Urinary bladder (tissue), 4 donors: ENCODE measurements at places on chromosomes 5 and 9. TPM values are rescaled to one million over a fixed set of nuclear protein-coding genes. Genes with fewer than 3 reads are reported as not detected.

NUTM2G gene
- not detected for polyA plus RNA-seq

PCDH12 gene
- polyA plus RNA-seq = 2.5 TPM

ADAM19 gene
- 26.4 TPM for polyA plus RNA-seq

SV2C gene
- polyA plus RNA-seq = 0.56 TPM

FPGS gene
- polyA plus RNA-seq = 57.7 TPM

PDE6A gene
- polyA plus RNA-seq = 0.01 TPM

C9orf50 gene
- 0.28 TPM for polyA plus RNA-seq

GLE1 gene
- 19.2 TPM for polyA plus RNA-seq

KCNV2 gene
- not detected for polyA plus RNA-seq

PALM2AKAP2 gene
- 1.3 TPM for polyA plus RNA-seq

CDC14B gene
- polyA plus RNA-seq = 11.7 TPM

DNA sequence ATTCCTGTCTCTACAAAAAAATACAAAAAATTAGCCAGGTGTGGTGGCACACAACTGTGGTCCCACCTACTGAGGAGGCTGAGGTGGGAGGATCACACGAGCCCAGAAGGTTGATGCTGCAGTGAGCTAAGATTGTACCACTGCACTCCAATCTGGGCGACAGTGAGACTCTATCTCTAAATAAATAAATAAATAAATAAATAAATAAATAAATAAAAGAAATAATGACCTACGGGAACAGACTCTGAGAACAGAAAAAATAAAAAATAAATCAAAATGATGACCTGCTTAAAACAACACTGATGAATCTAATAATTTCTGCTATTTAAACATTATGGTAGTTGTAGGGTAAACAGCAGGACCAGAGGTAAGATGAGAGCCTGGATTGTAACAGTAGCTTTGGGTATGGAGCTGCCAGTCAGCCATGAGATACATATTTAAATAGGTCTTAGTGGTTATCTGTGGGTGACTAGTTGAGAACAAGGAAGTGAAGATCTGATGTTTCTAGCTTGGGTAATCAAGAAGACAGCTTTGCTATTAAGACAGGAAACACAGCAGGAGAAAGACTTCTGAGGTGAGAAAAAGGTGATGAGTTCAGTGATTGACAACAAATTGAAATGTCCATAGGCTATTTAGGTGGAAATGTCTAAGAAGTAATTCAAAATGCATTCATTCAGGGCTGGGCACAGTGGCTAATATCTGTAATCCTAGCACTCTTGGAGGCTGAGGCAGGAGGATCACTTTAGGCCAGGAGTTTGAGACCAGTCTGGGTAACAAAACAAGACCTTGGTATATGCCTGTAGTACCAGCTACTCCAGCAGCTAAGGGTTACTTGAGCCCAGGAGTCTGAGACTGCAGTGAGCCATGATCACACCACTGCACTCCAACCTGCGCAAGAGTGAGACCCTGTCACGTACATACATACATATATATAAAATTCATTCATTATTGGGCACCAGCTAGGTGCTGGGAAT is 11.0 kb downstream of the RNF145 start:
- DNase-seq = no peak

DNA sequence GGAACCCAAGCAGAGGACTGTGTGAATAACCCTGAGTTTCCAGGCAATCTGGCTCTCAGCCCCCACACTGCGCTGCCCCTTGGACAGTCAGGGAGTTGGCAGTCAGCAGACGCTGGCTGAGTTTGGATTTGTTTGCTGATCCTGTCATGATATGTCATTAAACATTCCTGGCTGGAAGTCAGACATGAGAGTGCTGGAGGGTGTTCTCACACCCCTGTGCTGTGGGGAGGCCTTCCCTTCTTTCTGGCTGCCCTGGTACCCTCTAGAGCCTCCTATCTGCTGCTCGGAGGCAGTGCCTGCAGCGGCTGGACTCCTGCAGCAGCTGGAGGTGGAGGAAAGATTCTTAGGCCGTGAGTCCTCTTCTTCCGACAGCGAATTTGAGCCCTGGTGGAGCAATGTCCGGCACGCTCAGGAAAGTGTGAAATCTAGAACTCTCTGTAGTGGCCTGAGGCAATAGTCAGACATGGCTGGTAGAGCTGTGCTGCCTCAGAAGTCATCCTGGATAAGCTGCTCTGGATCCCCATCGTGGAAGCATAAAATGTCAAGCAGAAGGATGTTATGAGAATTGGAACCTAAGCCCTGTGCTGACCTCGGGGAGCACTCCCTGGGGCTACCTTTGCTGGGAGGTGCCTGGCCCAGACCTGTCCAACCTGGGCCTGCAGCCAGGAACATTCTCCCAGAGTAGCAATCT is 72.0 kb downstream of the PDE8B start:
- no peak for DNase-seq

DNA sequence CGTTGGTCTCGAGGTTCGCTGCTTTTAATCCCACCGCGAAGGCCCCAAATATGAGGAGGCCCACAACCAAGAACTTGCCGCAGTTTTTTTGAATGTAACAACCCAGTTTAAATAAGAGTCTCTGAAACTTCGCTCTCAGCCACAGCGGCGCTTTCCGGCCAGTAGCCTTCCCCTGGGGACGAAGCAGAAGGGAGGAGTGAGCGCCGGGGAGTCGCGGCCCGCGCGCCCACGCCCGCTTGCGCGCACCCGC is 10.4 kb downstream of the PTCH1 start:
- DNase-seq = no peak

DNA sequence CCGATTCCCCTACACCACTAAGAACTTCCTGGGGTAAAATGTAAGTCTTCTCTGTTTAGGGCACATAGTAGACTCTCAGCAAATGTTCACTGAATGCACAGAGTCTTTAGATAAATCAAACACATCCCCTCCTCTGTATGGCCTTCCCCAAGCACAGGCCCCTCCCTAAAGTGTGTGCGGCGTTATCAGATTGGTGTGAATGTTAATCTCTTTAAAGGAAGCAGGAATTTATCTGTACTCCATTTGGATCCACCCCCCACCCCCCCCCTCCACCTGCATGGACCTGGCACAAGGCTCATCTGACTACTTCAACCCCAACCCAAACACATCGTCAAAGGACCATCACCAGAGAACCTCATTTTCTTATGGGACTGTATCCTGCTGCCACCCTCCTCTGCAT is 6.3 kb downstream of the PCDH1 start:
- no peak for DNase-seq

DNA sequence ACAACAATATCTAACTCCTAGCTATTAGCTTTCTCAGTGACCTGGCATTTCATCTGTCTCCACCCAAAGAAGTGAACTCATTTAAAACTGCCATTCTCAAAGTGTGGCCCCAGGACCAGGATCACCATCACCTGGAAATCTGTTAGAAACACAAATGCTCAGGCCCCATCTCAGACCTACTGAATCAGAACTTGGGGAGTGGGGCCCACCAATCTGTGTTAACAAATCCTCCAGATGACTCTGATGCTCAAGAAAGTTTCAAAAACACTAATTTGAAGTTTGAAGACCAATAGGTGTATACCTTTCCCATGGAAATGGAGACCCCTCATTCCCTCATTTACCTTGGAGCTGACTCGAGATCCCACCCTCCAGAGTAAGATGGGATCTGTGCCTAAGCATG is 72.3 kb downstream of the PRELID2 start:
- no peak for DNase-seq

DNA sequence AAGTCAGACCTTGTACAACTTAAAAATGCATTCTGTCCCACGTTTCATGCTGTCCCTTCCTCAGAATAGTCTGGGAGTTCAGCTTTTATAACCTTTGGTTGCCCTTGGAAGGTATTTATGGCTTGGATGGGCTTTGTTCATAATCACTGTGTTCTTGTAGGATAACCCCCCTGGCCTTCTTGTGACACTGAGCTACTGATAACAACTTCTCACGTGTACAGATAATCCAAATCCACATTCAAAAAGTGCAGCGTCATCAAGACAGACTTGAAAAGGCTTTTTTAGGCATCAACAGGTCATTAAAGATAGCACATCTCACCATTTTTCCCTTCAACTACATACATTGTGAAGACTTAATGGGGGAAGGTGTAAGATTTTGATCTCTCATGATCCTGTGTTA is 42.0 kb downstream of the SLC1A3 start:
- DNase-seq = no peak

GRCh38 chr9:120735415-120736126 is 21.3 kb upstream of the MEGF9 start:
- DNase-seq = no peak

GRCh38 chr5:95925378-95925744 is 36.3 kb downstream of the ELL2 start:
- DNase-seq = no peak

GRCh38 chr5:30103052-30103451 is 1090.4 kb upstream of the CDH6 start:
- DNase-seq = no peak

DNA sequence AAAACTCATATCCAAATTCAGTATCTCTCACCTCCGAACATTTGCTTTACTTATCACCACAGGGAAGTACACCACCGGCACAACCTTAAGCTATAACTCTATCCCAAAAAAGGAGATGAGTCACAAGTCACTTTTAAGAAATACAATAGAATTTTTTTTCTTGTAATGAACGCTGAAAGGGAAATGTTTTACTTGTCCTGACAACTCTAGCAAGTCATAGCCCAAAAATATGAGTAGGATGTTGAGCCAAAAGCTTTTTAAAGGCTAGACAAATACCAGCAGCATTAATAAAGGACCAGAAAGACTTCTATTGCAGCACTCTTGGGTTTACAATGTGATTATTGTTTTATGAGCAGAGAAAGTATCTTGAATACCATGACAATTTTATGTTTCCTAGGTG is 147.3 kb upstream of the FST start:
- DNase-seq = no peak

DNA sequence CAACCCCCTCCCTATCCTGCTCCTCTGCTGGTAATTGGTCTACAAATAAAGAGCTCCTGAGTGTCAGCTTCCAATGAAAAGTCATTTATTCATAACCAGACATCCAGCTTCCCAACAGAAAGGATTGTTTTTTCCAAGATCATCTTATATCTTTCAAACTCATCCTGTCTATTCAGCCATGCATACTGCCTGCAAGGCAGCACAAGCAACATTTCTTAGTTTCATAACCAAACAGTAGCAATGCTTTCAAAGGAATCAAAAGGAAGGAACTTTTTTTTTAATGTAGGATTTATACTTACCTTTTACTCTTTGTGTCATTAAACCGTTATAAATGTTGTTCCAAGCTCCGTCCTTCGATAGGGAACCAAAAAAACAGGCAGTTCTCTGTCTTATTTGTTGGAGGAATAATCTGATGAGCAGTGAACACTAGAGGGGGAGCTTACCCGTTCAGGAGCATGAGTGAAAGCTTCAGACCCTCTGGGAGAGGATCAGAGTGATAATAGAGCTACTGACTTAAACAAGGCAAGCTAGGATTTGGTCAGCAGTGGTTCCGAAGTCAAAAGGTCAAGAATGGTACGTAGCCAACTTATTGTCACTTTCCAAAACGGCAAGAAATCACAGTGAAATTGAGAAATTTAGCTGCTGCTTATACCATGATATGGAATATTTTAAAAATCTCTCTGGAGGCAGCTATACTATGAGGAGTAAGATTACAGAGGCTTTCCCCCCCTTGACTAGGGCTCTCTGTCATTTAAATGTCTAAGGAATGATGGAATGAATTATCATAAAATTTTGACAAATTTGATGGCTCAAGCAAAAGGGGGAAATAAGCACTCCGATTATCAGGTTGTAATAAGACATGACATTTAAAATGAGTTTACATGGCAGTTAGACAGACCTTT is 892.9 kb downstream of the NR2F1-AS1 start:
- DNase-seq = peak; percentile 32

DNA sequence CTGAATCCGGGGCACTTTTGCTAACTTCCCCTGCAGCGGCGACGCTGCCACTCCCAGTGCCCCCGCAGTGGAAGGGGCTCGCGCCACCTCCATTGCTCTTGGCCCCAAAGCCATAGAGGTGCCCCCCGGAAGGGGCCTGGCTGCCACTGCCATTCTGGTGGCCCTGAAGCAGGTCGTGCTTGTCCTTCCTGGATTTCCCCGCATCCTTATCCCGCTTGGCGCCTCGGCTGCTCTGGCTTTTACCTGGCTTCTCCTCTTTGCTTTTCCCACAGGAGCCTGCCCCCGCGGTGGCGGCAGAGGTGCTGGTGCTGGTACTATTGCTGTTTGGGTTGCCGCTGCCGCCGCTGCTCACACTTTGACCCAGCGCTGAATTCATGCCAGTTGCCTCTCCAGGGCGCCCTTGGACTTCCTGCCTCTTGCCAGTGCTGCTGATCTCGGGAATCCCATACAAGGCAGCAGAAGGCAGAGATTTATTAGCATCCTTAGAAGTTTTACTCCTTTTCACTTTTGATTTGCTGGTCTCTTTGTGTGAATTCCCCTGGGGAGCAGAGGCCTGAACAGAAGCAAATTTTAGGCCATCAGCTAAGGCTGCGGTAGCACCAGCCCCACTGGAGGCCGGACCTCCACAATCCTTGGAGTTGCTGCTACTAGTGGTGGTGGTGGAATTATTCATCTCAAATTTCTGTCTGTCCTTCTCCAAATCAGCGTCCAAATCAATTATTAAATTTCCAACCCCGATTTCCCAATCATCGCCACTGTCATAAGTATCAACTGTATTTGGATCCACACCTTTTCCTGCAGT is 2.1 kb downstream of the ZNF608 start:
- DNase-seq = no peak

DNA sequence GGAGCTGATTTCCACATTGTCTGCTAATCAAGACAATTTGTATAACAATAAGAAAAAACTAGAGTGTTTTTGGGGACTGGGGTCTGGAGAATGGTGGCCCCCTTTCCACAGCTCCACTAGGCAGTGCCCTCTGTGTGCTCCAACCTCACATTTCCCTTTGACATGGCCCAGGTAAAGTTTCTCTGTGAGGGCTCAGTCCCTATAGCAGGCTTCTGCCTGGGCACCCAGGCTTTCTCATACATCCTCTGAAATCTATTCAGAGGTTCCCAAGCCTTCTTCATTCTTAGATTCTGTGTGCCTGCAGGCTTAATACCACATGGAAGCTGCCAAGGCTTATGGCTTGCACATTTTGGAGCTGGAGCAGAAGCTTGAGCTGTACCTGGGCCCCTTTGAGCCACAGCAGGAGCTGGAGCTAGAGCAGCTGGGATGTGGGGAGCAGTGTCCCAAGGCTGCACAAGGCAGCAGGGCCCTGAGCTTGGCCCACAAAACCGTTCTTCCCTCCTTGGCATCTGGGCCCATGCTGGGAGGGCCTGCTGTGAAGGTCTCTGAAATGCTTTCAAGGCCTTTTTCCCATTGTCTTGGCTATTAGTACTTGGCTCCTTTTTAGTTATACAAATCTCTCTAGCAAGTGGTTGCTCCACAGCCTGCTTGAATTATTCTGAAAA is 49.1 kb upstream of the VPS13A start:
- no peak for DNase-seq

- no peak for DNase-seq
Measured at GRCh38 chr9:136058084-136058483, 37.0 kb downstream of the NACC2 start.

GRCh38 chr9:99130069-99130468 is 25.2 kb downstream of the TGFBR1 start:
- DNase-seq = no peak

DNA sequence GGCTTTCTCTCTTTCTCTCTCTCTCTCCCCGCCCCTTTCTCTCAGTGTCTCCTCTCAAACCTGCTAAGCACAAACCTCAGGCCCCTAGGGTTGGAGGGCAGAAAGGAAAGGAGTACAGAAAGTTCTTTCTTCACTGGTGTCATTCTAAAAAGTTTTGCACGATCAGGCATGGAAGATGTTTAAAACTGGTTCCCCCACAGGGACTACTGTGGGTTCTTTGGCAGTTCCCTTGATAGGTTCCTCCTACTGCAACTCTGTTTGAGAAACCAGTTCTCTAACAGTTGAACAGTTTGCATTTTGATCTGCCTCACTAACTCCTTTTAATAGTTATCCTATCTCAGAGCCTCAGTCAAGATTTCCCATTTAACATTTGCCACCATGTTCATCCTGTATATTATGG is 82.9 kb downstream of the CDO1 start:
- DNase-seq = no peak
